ENCODE measurements at places on chromosomes 11 and 22.

DNA sequence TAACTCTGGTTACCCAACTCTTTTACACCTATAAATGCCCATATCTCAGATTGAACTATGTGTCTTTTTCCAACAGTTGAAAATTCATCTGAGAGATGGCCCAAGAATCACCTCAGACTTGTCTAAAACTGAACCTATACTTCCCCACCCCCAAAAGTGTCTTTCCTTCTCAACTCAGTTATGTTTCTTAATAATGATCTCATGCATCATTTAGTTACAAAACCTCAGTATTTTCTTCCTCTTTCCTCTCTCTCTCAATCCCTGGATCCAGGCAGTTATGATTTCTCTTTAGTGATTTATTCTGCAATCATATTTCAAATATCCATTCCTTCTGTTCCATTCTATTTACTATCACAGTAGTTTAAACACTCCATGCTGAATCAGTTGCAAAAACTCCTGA is 32.3 kb upstream of the ADSL start:
- DNase-seq, result no peak

GRCh38 chr11:125167292-125167953 is 2.9 kb downstream of the PKNOX2 start:
- no peak for DNase-seq

- DNase-seq, result no peak
Measured at GRCh38 chr11:128244871-128245270, 342.5 kb downstream of the ETS1 start.

DNA sequence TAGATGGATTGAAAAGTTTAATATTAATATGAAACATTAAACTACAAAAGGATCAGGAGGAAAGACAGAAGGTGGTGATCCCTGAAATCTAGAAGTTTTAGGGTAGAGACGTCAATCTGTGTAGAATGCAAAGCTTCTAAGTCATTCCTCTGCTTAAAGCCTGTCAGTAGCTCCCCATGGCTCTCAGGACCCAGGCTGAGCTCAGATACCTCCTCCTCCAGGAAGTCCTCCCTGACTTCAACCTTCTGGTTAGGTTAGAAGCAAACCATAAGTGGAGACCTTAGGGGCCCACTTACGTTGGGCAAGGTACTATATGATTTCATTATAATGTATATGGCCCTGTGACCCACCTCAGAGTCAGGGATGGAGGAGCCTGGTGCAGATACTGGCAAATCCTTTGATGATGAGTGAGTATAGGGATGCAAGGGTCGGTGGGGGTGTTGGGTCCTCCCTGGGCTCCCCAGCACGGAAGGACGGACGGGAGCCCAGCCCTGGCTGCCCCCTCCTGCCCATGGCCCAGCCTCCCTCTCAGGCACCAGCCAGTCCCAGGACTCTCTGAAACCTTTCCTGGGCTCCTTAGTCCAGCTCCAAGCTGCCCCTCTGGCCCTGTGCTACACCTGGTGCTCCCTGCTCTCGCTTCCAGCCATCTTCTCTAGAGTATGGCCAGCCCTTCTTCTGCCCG is 3.2 kb upstream of the PPP6R3 start:
- no peak for DNase-seq
